Stimulated activated CD4-positive, alpha-beta T cell treated with anti-CD3 and anti-CD28 coated beads, Interleukin-12 subunit alpha, Interleukin-12 subunit beta, amount 100 ng/mL, for 48 hours (primary cell): ENCODE measurements at places on chromosomes 13 and 19.

GRCh38 chr19:33864311-33864850 is 67.7 kb downstream of the KCTD15 start:
- no peak for DNase-seq

DNA sequence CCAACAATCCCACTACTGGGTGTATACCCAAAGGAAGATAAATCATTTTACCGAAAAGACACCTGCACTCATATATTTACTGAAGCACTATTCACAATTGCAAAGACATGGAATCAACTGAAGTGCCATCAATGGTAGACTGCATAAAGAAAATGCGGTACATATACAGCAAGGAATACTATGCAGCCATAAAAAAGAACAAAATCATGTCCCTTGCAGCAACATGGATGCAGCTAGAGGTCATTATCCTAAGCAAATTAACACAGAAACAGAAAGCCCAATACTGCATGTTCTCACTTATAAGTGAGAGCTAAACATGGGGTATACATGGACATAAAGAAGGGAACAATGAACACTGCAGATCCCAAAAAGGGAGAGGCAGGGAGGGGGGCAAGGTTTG is 2.7 kb upstream of the ZNF507 start:
- no peak for DNase-seq

- peak; percentile 62 for DNase-seq
Measured at GRCh38 chr13:49110122-49110912, 109.8 kb upstream of the MLNR start.

DNA sequence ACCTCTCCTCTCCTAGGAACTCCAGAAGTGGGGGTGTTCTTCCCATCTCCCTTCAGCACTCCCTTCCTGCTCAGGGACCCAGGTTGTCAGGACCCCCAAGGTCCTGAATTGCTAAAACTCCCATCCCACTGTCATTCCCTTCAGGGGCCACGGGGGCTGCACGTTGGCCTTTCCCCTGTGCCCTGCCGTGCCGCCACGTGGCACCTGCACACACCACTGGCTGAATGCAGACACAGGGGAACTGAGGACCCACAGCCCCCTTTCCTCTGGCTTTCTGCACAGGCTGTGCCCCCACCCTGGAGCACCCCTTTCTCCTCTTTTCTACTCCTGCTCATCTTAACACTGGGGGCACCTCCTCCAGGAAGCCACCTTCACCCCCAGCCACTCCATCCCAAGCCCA is 9.0 kb downstream of the SHANK1 start:
- no peak for DNase-seq

DNA sequence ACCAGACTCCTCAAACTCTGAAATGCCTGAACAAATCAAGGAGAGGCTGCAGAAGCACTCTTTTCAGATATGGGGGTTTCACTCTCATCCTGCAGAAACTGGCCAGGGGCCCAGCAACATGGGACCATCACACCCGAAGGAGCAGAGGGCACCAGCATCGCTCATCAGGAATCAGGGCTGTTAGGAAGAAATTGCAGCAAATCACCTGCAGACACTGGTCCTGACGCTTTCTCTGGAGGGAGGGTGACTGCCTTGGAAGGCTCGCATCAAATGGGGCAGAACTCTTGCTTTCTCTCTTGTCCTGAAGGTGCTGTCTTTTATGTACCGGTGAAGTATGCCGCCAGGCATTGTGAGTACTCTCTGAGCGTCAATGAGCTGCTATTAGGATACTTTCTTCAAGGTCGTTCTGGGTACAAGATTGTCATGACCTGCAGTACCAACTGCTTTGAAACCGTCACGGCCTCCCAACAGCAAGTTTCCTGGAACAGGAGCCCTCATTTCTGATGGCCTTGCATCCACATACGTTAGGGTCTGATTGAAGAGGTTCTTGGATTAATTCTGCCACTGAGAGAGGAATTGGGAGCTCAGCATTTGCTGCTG is 155.7 kb upstream of the SOX1 start:
- DNase-seq, result no peak

- DNase-seq, result no peak
Measured at GRCh38 chr19:11020982-11021759, 60.3 kb downstream of the SMARCA4 start.

- DNase-seq, result no peak
Measured at GRCh38 chr19:12986726-12987125, 8.5 kb upstream of the NFIX start.

DNA sequence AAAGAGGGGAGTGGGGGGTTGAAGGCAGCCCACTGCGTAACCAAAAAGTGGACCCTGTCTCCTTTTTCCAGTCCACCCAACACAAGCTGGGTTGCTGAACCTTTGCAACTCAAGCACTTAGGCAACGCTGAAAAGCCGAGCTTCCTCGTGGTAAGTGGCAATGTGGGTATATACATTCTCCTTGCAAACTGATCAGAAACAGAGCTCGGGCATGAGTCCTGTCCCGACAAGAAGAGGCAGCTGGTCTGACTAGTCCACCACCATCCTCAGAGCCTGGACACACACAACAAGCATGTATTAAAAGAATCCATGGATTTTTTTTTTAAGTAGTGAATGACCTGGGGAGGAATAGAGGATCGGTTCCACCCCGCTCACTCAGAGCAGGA is 240.6 kb upstream of the ZNF507 start:
- no peak for DNase-seq

GRCh38 chr13:70125693-70126092 is 17.4 kb upstream of the KLHL1 start:
- DNase-seq, result no peak
